Fibroblast of pulmonary artery (primary cell): ENCODE measurements at places on chromosomes 3 and 15.

- DNase-seq, result no peak
Measured at GRCh38 chr3:187769771-187770170, 24.5 kb upstream of the BCL6 start.

GRCh38 chr3:193768070-193768394 lies 175.0 kb downstream of the OPA1 start:
- peak; percentile 38 for DNase-seq

- DNase-seq, result no peak
Measured at GRCh38 chr3:33171580-33171979, 47.0 kb downstream of the SUSD5 start.

DNA sequence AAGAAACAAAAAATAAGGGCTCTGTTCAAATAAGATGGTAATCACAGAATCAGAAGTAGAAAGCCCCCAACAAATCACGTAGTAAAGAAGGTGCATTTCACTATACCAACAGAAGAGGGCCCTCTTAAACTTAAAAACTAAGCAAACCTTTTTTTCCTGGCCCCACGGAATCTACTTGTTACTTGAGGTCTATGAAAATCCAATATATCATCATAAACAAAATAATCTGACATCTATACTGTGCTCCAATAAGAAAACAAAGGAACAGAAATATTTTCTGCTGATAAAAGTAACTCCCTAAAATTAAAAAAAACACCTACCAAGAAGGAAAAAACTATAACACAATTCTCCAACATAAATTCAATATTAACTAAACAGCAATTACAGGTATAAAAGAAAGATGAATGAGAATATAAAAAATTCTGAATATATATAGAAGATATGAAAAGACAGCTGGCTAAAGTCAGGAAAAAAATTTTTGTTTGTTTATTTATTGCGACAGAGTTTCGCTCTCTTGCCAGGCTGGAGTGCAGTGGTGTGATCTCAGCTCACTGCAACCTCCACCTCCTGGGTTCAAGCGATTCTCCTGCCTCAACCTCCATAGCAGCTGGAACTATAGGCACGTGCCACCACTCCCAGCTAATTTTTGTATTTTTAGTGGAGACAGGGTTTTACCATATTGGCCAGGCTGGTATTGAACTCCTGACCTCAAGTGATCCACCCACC lies 81.8 kb downstream of the CLASP2 start:
- peak; percentile 85 for DNase-seq

GRCh38 chr15:55532944-55533343 lies 24.9 kb upstream of the DNAAF4 start:
- DNase-seq, result no peak
